ENCODE measurements at places on chromosomes 1 and 21. TPM values are rescaled to one million over a fixed set of nuclear protein-coding genes. Genes with fewer than 3 reads are reported as not detected.

SRSF4 gene
- 88.1 TPM for polyA plus RNA-seq

PTPN7 gene
- polyA plus RNA-seq = 1.2 TPM

KCNA10 gene
- polyA plus RNA-seq = not detected

DNA sequence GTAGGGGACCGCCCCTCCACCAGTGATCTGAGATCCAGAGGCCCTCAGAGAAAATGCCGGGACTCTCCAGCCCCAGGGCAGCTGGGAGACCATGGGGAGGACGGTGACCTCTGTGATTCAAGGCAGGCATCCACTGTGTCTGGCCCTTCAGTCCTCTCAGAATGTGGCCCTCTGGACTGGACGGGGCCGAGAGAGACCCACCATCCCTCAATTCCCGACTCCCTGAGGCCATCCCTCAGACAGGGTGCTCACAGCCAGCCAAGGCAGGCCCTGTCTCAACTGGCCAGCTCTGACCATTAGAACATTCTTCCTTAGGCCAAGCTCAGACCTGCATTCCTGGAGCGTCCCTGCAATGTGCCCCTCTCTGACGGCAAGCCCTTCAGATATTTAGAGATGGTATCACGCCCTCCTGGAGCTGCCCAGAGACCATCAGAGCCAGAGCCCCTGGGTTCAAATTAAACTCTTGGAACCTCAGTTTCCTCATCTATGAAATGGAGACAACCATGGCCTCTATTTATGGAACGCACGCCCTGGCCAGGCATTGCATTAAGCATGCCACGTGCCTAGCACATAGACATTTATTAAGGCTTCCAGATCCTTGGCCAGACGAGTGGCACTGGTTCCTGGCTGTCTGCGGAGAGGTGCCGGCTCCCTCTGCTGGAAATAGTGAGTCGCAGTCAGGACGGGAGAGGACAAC, 9.6 kb upstream of the EPS8L3 start:
- peak; percentile 78 for DNase-seq

FCER1G gene
- 161 TPM for polyA plus RNA-seq

DNA sequence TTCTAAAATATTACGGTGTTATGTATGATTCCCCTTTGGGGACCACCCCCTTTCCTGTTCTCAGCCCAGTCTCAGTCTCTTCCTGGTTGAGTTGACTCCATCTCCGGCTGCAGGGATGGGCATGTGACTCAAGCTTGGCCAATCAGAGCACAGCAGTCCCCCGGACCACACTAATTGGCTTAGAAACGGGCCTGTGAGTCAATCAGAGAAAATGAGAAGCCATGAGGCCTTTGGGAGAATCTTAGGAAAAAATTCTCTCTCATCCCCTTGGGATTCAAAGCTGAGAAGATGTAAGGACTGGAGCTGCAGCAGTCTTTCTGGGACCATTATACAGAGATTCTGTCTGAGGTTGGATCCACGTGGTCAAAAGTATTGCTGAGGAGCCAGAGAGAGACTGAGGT, 10.7 kb upstream of the FHAD1 start:
- no peak for DNase-seq

TSPEAR gene
- 0.03 TPM for polyA plus RNA-seq

DNA sequence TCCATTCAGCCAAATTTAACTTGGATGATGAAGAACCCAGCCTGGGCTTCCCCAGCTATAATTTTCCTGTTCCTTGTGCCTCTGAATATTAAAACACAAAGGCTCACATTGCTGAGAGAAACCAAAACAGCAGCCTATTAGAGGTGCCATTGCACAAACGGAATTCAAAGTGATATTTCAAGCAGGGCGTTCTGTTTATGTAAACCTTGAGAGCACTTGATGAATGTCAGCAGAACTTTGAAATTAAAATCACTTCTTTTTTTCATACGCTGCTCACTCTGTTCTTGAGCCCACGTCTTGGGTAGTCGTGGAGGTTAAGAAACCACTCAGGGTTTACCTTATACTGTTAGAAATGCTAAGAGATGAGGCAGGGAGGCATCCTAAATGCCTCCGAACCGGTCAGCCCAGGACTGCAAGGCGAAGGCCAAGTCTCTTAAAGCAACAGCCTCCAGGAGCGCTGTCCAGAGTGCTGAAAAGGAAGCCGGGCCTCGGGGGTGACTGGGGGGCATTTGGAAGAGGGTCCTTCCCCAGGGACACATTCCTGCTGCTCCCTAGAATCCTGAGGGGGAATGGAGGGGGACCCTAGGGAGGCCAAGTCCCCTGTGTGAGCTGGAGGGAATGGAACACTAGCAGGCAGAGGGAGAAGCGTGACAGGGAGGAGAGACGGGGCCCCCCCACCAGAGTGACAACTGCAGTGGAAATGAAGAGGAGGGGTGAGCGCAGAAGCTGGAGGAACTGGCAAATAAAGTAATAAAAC, 154.8 kb upstream of the VAMP3 start:
- DNase-seq = no peak

- no peak for DNase-seq
These were observed 11.7 kb upstream of the CD55 start for GRCh38 chr1:207309745-207310273.

- no peak for DNase-seq
These were observed 37.3 kb upstream of the TMEM125 start for GRCh38 chr1:43232482-43232881.

PSMD4 gene
- polyA plus RNA-seq = 191 TPM

Measured in urinary bladder (tissue), 4 donors.